Panc1 (cell line): ENCODE measurements at places on chromosomes 2 and 18. TPM values are rescaled to one million over a fixed set of nuclear protein-coding genes. Genes with fewer than 3 reads are reported as not detected.

NEU2 gene
- not detected for total RNA-seq

CHST9 gene
- total RNA-seq: 0.05 TPM

DNA sequence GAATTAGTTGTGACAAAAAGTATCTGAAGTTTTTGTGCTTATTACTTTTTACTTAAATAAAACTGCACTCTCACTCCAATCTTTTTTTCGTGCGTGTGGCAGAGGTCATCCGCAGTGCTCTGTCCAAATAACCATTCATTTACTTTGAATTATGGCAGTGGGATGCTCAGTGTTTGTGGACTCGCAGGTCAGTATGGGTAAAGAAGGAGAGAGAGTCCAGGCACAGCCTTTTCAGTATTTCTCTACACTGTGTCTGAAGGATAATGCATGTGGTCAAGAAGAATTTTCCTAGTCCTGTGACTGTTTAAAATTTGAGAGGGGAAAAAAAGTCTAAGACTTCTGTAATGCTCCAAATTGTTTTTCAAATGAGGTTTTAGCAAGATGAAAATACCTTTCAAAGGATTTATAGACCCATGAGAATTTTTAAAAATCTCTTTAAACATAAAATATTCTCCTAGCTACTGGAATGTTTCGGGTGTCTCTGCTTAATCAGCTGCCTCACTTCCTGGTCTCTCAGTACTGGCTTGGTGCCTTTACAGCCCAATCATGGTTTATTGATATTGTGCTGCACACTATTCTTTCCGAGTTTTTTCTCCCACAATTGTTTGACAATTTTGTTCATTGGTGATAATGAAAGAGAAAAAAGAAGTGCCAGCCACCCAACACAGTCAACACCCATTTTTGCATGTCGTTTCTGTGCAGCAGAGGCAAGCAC, 453.2 kb downstream of the PTPRM start:
- no peaks in the 10 kb centered on the region for H3K27me3 ChIP-seq
- H3K4me3 ChIP-seq: no peak overlapping the region
- no peaks in the 10 kb centered on the region for H3K36me3 ChIP-seq
- no peak for DNase-seq
- H3K27ac ChIP-seq: no peak overlapping the region

- H3K4me3 ChIP-seq: no peak overlapping the region
- H3K4me1 ChIP-seq: no peaks in the 10 kb centered on the region
- H3K27ac ChIP-seq: no peak overlapping the region
- peaks cover 4% of the 10 kb centered on the region for H3K27me3 ChIP-seq
- no peaks in the 10 kb centered on the region for H3K36me3 ChIP-seq
Measured at GRCh38 chr18:24420551-24420950, 5.9 kb upstream of the IMPACT start.

DNA sequence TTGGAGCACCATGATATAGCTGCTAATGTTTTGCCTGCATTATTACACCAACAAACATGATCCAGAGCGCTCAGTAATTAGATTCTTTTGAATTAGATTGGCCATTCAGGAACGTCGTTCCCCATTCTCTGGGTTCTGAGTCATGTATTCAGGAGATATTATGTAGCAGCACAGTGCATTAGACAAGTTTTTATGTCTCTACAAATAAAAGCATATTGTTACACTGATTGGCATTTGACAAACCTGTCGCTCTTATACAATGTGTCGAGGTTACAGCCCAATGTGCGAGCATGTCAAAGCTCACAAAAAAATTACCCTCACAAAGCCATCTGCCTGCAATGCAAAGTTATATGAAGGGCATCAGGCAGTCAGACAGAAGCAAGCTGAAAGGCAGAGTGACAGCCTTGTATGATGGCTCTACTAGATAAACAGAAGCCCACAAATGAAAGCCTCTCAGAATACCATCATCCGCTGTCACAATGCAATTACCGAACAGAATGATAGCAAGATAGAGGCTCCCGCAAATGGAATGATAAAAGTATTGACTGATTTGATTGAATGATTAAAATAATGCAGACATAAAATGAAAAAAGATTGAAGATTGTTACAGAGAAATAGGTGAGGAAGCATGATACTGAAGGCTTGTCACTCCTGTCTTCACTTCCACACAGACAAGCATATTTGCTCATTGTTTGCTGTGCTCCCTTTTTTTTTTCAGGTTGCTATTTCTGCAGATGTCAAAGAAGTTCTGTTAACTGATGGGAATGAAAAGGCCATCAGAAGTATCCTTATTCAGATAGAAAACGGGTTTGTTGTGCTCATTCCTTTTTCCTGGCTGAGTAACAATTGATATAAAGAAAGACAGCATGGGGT, 234.6 kb upstream of the SIX3 start:
- H3K4me3 ChIP-seq: no peak overlapping the region
- DNase-seq: no peak
- no peaks in the 10 kb centered on the region for H3K27me3 ChIP-seq
- H3K36me3 ChIP-seq: no peaks in the 10 kb centered on the region

- DNase-seq: no peak
- H3K27ac ChIP-seq: peak overlapping the region; percentile 15; the same call in 1 of the 2 replicates
- H3K4me3 ChIP-seq: peak overlapping the region; percentile 52
- H3K4me1 ChIP-seq: peaks cover 13% of the 10 kb centered on the region
Measured at GRCh38 chr2:216634370-216635148, 1.3 kb downstream of the IGFBP2 start.

- H3K27me3 ChIP-seq: no peaks in the 10 kb centered on the region
- H3K4me3 ChIP-seq: no peak overlapping the region
- no peak for DNase-seq
Measured at GRCh38 chr2:188596054-188596453, 304.4 kb downstream of the GULP1 start.

GRCh38 chr2:21740484-21740883, 616.7 kb downstream of the TDRD15 start:
- no peaks in the 10 kb centered on the region for H3K36me3 ChIP-seq
- H3K4me3 ChIP-seq: no peak overlapping the region
- no peak overlapping the region for H3K27ac ChIP-seq
- H3K4me1 ChIP-seq: no peaks in the 10 kb centered on the region

DNA sequence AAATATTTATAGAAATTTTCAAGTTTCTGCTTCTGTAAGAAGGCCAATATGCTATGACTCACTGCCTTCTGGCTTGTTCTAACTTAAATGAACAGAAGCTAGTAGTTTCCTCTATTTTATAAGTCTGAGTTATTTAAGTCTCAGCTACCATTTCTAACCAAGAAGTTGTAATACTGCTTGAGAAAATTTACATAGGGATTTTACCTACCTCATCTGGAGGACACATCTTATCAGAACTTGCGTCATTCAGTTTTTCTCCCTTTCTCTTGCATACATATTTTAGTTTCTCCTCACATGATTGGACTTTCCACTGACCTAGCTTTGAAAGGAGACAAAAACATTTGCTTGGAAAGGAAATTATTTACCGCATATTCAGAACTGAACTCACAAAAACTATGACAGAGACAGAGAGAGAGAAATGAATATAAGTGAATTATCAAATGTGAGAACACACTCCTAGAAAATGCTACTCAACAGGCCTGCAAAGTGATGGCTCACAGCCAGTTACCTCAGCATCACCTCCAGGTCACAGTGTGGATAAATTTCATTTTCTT, 81.1 kb upstream of the CD302 start:
- H3K4me1 ChIP-seq: no peaks in the 10 kb centered on the region
- no peak overlapping the region for H3K4me3 ChIP-seq
- no peak for DNase-seq
- H3K27me3 ChIP-seq: peaks cover 5% of the 10 kb centered on the region; the same call in 1 of the 2 replicates
- no peaks in the 10 kb centered on the region for H3K36me3 ChIP-seq
- H3K27ac ChIP-seq: no peak overlapping the region

- H3K4me1 ChIP-seq: no peaks in the 10 kb centered on the region
- H3K36me3 ChIP-seq: no peaks in the 10 kb centered on the region
- DNase-seq: no peak
- 0 out of 2 replicates have a peak, but pooled peaks cover 3% of the 10 kb centered on the region for H3K27me3 ChIP-seq
- no peak overlapping the region for H3K4me3 ChIP-seq
- no peak overlapping the region for H3K27ac ChIP-seq
Measured at GRCh38 chr18:77544792-77545191, 295.1 kb downstream of the GALR1 start.

DNA sequence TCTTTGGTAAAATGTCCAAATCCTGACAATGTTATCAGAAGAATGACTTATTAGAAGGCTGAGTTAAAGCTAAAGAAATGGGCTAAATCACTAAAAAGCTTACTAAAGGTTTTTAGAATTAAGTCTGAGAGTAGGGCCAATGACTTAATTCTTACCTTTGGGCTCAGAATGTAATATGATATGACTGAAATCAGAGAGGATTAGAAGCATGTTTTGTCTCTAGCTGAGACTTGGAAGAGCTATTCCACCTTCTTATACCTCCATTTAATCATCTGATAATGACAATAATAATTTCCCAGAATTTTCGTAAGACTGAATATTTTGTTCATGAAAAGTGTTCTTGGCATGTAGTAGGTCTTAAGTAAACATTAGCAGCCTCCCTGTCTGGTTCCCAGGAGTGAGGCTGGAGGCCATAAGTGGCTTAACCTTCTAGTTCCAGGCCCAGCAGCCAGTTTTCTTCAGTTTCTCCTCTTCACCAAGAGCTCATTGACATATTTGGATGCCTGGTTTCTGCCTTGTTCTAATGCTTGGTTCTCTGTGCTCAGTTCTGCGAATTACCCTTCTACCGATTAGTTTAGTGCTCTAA, 25.5 kb upstream of the E2F6 start:
- peaks cover under 1% of the 10 kb centered on the region; the same call in 1 of the 2 replicates for H3K27me3 ChIP-seq
- no peak overlapping the region for H3K27ac ChIP-seq
- no peak for DNase-seq
- H3K4me1 ChIP-seq: no peaks in the 10 kb centered on the region
- no peak overlapping the region for H3K4me3 ChIP-seq
- no peaks in the 10 kb centered on the region for H3K36me3 ChIP-seq

GRCh38 chr2:20224164-20224715, 690 bp downstream of the SDC1 start:
- no peak for DNase-seq
- no peaks in the 10 kb centered on the region; the same call in 1 of the 2 replicates for H3K36me3 ChIP-seq
- peak overlapping the region; percentile 68 for H3K4me3 ChIP-seq
- H3K27me3 ChIP-seq: no peaks in the 10 kb centered on the region
- peaks cover 30% of the 10 kb centered on the region for H3K4me1 ChIP-seq

DNA sequence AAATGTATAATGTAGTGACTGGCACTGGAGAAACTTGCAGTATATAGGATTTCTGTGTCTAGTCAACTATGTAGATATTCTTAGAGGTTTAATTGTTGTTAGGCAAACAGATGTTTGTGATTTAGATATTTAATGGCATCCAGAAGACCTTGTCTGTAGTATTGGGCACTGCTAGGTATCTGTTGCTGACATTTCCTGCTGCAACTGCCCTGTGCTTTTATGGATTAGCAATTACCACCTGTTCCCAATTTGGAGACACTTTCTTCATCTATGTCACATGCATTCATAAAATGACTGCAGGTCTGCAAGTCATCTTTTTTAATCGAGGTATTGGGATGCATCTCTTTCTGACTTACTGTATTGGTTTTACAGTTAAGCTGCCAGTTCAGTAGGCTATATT, 71.3 kb downstream of the ITGA4 start:
- H3K27ac ChIP-seq: no peak overlapping the region
- H3K27me3 ChIP-seq: no peaks in the 10 kb centered on the region; the same call in 1 of the 2 replicates
- no peaks in the 10 kb centered on the region for H3K36me3 ChIP-seq

- peaks cover 22% of the 10 kb centered on the region for H3K4me1 ChIP-seq
- peak overlapping the region; percentile 96 for H3K27ac ChIP-seq
- peaks cover 23% of the 10 kb centered on the region for H3K36me3 ChIP-seq
Measured at GRCh38 chr2:98608962-98609604, 694 bp downstream of the UNC50 start.
